ENCODE measurements at places on chromosomes 3 and 15.

GRCh38 chr3:183921096-183921495, 36.4 kb upstream of the PARL start:
- DNase-seq: no peak

- no peak for DNase-seq
Observed at GRCh38 chr15:40949756-40950207, 3.5 kb upstream of the CHAC1 start.

DNA sequence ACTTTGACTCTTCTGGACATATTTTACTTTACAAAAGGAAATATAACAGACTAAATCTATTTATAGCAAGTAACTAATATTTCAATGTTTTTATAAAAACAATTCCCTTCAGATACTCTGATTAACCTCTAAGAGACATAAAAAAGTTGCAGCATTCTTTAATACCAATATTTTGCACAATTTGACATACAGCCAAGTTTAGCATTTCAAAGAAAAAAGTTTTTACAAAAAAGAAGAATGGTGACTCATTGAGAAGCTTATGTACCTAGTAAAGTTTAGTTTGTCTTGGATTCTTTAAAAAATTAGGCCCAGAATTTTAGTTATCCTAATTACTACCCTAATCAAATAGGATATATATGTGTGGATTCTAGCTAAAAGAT, 17.6 kb downstream of the DAZL start:
- no peak for DNase-seq

DNA sequence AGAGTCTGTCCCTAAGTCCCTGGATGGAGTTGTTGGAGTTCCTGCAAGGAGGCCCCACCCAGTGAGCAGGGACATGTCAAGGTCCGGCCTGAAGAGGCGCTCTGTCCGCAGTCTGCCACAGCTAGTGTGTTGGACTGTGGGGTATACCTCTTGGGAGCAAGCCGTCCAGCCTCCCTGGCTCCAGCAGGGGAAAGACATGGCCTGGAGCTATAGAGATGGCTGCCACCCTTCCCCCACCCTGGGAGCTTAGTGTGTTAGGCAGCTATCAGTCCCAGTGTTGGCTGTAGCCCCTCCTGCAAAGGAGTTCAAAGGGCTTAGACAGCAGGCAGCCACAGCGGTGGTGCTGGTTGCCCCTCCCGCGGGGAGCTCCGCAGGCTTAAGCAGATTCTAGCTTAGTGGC, 20.3 kb downstream of the IMPG2 start:
- DNase-seq: no peak

GRCh38 chr3:55691141-55691540, 204.0 kb upstream of the WNT5A start:
- DNase-seq: no peak

GRCh38 chr15:90650117-90650955, 66.8 kb upstream of the BLM start:
- DNase-seq: no peak

DNA sequence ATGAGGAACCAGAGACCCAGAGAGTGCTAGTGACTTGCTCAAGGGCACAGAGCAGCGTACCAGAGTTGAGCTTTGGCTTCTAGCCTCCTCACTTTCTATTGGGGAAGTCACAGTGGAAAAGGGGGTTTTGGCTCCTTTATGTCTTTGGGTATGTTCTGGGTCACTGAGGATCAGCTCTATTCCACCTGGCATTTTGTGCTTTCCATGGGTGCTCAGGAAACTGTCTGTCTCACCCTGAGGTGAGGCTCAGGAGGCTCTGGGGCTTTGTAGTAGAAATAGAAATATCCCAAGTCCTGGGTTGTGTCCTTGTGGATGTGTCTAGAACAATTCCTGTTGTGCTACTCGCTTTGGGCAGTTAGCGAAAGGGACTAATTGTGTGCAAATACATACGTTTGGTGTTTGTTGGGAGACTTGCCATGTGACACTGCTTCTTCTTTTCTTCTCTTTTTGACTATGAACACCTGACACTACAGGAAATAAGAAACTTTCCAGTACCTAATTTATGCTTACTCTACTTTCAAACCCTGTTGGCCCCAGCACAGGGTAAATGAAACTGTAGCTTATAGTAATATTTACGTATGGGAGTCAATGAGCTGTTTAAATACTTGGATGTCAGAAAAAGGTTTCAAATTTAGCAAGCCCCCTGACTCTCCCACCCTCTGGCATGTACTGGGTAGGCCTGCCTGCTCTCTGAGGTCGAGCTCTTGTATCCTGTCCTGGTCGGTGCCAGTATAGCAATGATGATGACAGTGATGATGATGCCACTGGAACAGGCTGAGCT, 35.6 kb downstream of the SMAD3 start:
- no peak for DNase-seq

DNA sequence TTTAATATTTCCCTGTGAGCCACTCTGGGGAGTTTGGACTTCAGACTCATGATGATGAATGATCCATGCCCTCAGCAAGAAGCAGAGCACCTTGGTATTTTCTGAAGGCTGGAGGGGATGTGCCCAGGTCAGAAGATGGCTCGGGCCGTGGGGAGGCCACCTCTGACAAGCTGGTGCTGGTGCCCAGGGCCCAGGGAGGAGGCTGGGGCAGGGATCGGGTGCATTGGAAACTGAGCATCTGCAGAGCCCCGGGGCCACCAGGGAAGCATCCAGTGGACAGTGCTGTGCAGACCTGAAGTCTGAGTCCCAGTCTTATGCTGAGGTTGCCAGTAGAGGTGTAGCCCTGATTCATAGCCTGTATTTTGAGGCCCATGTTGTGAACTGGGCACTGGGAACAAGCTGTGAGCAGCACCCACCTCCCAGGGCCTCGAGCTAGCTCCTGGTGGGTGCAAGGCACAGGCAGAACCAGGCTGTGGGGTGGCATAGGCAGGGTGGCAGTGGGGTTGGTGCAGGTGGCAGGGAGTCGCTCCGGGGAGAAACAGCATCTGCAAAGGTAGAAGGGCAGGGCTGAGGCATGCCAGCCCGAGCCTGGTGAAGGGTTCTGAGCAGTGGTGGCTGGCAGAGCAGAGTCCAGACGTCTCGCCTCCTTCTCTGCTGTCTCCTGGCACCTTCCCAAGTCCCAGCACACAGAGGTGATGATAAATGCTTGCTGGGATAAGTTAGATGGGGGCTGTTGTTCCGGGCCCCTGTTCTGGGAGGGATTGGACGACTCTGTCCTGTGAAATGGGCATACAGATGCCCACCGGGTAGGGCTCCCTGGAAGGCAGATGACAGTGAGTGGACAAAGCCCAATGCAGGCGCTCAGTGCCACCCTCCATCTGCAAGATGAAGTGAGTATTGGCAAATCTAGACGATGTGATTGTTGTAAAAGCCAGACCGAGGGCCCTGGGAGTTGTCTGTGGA, 10.6 kb downstream of the DNAJB8 start:
- no peak for DNase-seq

DNA sequence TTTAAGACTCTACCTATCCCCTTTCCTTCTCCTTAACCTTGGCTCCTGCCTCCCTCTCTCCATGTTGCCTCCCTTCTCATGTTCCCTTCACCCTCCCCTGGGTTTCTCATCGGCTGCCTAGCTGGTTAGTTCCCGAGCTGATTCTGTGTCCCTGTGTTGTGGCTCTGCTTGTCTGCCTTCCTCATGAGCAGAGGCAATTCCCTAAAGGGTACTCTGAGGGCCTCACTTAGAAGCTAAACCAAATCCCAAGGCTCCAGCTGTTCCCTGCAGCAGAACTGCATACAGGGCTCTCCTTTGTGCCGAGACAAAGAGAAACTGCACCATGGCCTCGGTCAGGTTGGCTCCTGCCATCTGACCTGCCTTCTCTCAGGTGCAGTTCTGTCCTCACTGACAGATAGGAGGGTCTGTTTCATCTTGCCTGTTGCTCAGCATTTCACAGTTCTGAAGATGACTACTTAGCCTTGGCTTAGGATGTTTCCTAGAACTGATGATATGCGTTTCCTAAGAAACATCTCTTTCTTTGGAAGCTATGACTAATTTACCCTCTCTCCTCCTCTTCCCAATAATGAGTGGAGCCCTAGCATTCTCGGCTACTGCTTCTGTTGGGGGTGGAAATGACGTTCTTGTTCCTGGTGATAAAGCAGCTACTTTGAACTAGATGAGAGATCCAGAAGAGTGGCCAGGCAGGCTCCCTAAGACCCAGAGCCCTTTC, 27.1 kb downstream of the DUOX1 start:
- DNase-seq: no peak

DNA sequence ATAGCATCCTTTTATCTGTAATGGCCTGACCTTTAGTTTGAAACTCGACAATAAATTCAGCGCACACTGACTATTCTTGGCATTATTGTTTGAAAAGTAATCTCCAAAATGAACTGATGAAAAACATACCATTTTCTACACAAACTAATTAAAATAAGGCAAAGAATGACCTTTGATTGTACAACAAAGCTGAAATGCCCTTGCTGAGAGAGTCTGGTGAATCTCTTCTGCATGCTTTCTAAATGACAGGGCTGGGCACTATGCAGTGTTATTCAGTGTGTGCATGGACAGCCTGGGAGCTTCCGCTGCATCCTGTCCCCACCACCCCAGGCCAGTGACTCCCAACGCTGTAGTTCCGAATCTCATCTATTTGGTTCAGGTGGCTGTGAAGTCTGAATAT, 530.8 kb downstream of the FOXP1 start:
- no peak for DNase-seq

GRCh38 chr3:177035676-177036075, 161.6 kb downstream of the TBL1XR1 start:
- DNase-seq: no peak

GRCh38 chr3:60651799-60652198, 599.5 kb downstream of the FHIT start:
- DNase-seq: no peak

DNA sequence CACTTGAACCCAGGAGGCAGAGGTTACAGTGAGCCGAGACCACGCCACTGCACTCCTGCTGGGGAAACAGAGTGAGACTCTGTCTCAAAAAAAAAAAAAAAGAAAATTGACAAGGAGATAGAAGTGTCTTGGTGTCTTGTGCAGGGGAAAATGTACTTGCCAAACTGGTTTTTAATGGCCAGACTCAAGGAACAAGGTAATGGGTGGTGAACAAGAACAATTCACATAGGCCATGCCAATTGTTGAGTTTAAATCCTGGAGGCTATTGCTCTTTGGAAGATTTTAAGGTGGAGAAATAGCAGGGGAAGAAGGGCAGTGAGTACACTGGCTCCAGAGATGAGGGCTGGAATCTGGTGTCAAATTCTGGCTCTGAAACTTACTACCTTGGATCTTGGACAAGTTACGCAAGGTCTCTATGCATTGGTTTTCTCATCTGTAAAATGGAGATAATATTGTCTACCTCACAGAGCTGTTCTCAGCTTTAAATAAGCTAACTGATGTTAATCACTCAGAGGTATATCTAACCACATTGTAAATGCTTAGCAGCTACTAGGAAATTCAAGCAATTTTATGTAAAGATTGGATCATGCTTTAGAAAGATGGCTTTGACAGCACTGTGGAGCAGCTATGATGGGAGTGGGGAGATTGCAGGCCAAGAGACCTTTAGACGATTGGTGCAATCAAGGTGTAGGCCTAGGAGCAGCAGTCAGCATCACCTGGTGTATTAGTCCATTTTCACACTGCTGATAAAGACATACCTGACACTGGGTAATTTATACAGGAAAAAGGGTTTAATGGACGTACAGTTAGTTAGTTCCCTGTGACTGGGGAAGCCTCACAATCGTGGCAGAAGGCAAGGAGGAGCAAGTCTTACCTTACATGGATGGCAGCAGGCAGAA, 78.3 kb downstream of the B3GALNT1 start:
- no peak for DNase-seq

GRCh38 chr3:129558081-129558771, 15.3 kb downstream of the H1-8 start:
- no peak for DNase-seq

- no peak for DNase-seq
Observed at GRCh38 chr3:134216191-134216764, 34.4 kb downstream of the RYK start.

DNA sequence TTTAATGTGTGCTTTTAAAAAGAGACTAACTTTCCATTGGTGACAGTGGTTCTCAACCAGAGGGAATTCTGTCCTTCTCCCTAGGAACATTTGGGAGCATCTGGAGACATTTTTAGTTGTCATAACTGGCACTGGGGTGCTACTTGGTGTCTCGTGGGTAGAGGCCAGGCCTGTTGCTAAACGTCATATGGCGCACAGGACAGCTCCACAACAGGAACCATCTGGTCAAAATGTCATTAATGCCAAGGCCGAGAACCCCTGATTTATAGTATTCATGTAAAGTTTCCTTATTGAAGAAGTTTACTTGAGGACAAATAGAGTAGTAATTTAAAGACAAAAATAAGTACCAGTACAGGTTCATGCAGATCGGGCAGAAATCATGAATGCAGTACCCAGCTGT, 164.2 kb downstream of the FEZF2 start:
- DNase-seq: no peak

DNA sequence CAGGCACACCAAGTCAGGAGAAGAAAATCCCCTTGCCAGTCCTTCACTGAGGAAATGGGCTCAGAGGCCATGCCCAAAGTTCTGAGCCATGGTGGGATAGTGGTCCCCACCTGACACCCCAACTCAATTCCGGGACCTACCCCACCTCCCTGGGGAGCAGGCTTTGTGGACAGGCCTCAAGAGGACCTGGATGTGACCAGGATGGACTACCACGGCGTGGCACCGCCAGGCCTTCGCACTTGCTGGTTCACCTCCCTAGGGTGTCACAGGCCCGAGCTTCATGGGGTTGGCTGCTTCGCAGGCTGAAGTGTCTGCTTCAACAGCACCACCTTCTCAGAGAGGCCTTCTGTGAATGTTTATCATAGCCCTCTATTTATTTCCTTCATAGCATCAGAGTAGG, 31.7 kb downstream of the POC1A start:
- no peak for DNase-seq
